Activated CD4-positive, alpha-beta T cell treated with anti-CD3 and anti-CD28 coated beads for 36 hours (primary cell): ENCODE measurements at places on chromosomes 16 and 17. TPM values are rescaled to one million over a fixed set of nuclear protein-coding genes. Genes with fewer than 3 reads are reported as not detected.

Gene CSH2
- not detected for total RNA-seq

Gene TAT
- total RNA-seq: not detected

Gene SRP68
- total RNA-seq: 151 TPM

Gene RSKR
- total RNA-seq: 17.6 TPM

Gene MBTPS1
- 32.2 TPM for total RNA-seq
